ENCODE measurements at places on chromosomes 16 and 17. TPM values are rescaled to one million over a fixed set of nuclear protein-coding genes. Genes with fewer than 3 reads are reported as not detected.

Gene PYCARD
- 61.8 TPM for total RNA-seq

Gene GPR179
- not detected for total RNA-seq

Gene INCA1
- 0.17 TPM for total RNA-seq

Gene DDX5
- total RNA-seq = 503 TPM

Gene TBC1D16
- 22.7 TPM for total RNA-seq

Gene TMEM204
- 12.9 TPM for total RNA-seq

Gene PTRH2
- 34.6 TPM for total RNA-seq

Gene CASKIN1
- not detected for total RNA-seq

Gene AGRP
- total RNA-seq = not detected

Gene CHST4
- under 0.01 TPM for total RNA-seq

Gene ITGAL
- total RNA-seq = not detected

Gene CORO1A
- total RNA-seq = 7.7 TPM

Gene GNG13
- total RNA-seq = not detected

Gene CD300LB
- not detected for total RNA-seq

Gene MVD
- 341 TPM for total RNA-seq

Gene HBA1
- total RNA-seq = not detected

Gene GRIN2C
- not detected for total RNA-seq

Gene TTLL6
- not detected for total RNA-seq

Gene CBX2
- 10.9 TPM for total RNA-seq

Gene SYT17
- total RNA-seq = 0.84 TPM

Gene DHRS7C
- not detected for total RNA-seq

Gene HEATR9
- not detected for total RNA-seq

Gene PRKCA
- 19.8 TPM for total RNA-seq

Gene VAT1L
- 7.6 TPM for total RNA-seq

Gene ZCCHC14
- 3.6 TPM for total RNA-seq

Gene MT4
- not detected for total RNA-seq

Gene GCGR
- not detected for total RNA-seq

Gene CA7
- not detected for total RNA-seq

Gene PRAC1
- total RNA-seq = not detected

Gene KRT12
- total RNA-seq = not detected

Gene CD300E
- total RNA-seq = not detected

Gene TACO1
- 26.7 TPM for total RNA-seq
